ENCODE measurements at places on chromosomes 6 and 20.

GRCh38 chr6:73694711-73695411, 1.1 kb upstream of the CD109 start:
- DNase-seq, result no peak

DNA sequence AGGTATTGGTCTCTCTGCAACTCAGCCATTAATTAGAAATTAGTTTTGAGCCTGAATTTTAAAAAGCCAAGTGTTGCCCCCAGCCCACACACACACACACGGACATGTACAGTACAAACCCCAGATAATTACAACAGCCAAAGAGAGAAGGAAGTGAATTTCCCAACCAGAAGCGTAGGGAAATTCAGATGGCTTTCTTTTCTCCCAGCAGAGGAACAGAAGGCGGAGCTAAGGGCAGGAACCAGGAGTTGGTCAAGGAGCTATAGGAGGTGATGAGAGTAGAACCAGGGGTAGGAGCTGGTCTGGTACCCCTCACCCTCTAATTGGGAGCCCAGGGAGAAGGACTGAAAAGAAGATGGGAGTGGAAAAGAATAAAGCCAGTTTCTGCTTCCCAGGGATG, 3.9 kb upstream of the ZBTB9 start:
- no peak for DNase-seq

- DNase-seq, result no peak
Observed at GRCh38 chr6:154414021-154414813, 57.6 kb upstream of the IPCEF1 start.

DNA sequence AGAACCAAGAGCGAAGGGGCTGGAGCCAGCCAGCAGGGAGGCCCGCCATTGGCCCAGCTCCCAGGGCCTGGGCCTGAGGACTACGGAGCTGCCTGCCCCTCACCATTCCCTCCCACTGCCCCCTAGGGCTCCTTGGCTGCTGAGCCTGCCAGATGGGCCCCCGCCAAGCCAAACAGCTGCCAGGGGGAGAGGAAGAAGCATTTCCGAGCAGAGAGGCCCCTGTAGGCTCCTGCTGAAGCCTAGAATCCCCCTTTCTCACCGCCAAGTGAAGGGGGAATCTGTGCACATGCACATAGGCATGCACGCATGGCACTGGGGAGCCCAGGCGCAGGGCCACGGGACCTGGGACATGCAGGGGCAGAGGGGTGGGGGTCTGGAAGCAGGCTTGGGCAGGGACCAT, 28.5 kb upstream of the MRPS18A start:
- DNase-seq, result no peak

GRCh38 chr20:62222266-62222850, 2.3 kb upstream of the HRH3 start:
- no peak for DNase-seq

DNA sequence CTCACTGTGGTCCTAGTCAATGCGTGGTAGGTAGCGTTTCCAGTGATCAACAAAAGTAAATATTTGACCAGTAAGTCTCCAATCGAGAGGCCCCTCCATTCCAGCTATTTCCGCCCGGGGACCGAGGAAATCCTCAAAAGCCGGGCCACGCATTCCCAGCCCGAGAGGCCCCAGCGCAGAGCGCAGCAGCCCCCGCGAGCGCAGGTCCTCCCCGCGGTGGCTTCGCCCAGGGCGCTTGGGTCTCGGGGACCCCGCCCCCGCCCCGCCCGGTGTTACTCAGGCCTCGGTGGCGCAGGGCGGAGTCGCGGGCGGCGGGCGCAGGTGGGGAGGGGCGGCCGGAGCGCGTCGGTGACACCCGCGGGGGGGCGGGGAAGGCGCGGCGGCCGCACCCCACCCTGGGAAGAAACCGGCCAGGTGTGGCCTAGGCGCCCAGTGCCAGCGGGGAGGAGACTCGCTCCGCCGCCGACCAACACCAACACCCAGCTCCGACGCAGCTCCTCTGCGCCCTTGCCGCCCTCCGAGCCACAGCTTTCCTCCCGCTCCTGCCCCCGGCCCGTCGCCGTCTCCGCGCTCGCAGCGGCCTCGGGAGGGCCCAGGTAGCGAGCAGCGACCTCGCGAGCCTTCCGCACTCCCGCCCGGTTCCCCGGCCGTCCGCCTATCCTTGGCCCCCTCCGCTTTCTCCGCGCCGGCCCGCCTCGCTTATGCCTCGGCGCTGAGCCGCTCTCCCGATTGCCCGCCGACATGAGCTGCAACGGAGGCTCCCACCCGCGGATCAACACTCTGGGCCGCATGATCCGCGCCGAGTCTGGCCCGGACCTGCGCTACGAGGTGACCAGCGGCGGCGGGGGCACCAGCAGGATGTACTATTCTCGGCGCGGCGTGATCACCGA, at the start of gene DSP:
TSS of gene DSP (plus strand) at position 497 of the 890 bp plus-strand sequence. CDS start at position 742, 245 bp downstream.
- DNase-seq, result peak; percentile 83

DNA sequence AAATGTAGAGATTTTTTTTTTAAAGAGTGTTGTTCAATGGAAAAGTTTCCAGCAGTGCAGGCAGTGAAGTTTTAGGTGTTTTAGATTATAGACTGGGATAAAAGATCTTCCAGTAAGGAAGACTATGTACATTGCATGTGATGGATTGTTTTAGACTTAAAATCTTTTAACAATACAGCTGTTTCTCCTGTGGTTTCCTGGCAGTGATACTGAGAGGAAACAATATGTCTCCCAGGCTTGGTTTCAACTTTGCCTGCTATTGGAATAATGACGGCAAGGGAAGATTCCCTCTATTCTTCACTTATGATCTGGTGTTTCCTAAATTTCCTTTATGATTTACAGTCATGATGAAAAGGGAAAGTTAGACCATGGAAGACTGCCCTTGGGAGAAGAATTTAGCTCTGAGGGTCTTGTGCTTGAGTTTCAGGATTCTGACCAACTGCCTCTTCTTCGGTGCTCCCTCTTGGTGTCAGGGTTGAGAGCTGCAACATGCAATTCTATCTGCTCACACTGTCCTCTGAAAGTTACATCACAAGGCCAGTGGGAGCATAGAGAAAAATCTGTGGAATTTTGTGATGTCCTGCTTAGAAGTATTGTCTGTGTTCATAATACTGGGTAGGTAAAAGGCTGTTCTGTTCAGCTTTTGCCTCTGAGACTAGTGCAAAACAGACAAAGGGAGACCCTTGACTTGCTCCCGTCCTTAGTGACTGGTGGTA, 262.8 kb upstream of the MAN1A1 start:
- DNase-seq, result no peak
